ENCODE measurements at places on chromosomes 13 and 19.

GRCh38 chr13:110486061-110486715 lies 75.3 kb downstream of the RAB20 start:
- DNase-seq = no peak

- DNase-seq = no peak
These were observed 64.0 kb upstream of the TEX29 start for GRCh38 chr13:111256458-111256857.

- no peak for DNase-seq
These were observed 213.3 kb upstream of the ZNF536 start for GRCh38 chr19:30158893-30159245.

GRCh38 chr13:31978021-31978420 lies 53.6 kb upstream of the FRY start:
- DNase-seq = no peak

DNA sequence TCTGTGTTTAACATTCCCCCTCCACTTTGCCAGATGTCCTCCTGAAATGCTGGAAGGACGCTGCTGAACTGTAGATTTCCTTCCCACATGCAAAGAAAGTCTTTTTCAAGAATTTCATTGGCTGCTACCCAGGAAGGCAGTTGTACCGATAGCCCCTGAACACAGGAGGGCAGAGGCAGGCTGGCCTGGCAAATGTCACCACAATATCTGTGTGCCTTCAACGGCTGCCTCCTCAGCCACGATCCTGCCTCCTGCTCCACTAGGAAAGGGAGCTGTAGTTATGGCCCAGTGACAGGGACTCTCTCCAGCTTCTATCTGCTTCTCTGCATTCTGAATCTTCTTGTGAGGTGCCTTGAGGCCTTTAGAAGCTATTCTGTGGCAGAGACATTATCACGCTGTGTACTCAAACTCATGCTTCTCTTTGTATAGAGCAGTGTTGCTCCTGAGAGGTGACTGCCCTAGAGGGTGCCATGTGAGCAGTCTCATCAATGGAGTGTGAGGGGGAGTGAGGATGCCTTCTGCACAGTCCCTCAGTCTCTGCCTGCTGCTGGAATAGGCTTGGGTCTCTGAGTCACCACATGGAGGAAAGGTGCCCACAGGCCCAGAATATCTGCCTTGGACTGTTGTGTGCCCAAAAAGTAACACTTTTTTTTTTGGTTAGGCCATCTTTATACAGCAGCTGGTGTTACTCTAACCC lies 279.8 kb downstream of the DNAJC15 start:
- no peak for DNase-seq

DNA sequence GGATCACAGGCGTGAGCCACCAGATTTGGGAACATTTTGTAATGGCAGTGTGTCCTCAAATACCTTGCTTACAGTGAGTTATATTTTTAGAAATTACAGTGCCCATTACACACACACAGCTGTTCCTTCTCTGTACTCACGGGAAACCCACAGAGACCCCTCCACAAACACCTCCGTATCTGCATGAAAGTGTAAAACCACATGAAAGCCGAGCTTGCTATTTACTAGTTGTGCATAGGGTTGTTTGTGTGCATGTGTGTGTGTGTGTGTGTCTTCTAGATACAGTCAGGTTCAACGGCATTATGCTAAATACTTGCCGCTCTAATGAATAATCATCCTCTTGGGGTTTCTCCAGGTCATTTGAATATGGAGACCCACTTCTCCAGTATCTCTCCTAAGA lies 22.3 kb upstream of the LILRA2 start:
- DNase-seq = no peak

GRCh38 chr13:37460166-37460565 lies 138.4 kb downstream of the POSTN start:
- DNase-seq = no peak

DNA sequence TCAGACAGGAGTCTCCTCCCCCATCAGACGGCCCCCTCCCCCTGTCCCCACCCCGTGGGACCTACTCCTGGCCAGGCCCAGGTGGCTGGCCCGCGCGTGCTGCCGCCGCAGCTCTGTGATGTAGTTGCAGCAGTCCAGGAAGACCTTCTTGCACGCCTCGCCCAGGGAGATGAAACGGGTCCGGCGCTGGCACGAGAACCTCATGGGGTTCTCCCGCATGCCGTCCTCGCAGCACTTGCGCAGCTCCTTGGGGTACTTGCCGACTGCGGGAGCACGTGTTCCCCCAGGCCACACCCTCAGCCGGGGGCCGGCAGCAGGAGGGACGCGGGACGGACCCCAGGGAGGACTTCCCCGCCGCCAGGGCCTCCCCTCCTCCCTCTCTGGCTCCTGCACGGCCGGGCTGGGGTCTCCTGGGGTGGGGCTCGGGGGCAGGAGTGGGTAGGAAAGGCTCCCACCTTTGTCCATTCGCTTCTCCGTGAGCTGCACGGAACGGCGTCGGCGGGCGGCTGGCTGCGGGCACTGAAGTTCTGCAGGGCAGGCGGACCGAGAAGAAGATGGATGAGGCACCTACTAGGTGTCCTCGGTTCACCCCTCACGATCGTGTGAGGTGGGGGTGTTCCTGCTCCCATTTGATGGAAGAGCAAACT lies 13.3 kb downstream of the C3 start:
- DNase-seq = no peak

DNA sequence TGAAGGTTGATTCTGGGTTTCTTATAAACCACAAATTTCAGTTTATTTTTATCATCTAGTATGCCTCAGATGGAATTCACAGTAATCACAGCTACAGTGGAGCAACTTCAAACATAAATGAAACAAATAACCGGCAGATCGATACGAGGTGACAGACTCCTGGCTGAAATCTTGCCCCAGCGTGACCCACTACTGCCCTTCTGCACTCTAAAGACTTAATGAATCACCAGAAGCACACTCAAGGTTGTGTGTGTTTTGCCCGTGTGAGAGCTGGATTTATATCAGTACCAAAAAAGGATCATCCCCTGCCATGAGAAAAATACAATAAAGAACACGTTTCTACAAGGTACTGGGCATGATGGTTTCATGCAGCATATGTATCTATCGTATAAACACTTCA lies 161.7 kb downstream of the KLF12 start:
- DNase-seq = no peak

DNA sequence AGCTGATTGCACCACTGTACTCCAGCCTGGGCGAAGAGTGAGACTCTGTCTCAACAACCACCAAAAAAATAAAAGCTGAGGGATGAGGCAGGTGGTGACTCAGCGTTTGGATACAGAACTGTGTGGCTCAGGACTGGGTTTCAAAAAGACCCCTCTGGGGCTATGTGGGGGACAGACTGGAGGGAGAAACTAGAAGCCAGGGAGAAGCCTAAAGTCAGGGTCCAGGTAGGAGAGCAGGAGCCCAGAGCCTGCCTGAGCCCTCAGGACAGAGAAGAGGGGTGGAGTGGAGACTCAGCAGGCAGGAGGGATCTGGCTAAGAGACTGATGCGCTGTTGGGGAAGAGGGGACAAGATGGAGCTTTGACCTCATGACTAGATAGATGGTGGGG lies 1.8 kb upstream of the CD37 start:
- DNase-seq = no peak

All from HS-5 (cell line).